ENCODE measurements at places on chromosomes 12 and 14.

- no peak for DNase-seq
Observed at GRCh38 chr12:5689773-5690172, 255.3 kb downstream of the ANO2 start.

DNA sequence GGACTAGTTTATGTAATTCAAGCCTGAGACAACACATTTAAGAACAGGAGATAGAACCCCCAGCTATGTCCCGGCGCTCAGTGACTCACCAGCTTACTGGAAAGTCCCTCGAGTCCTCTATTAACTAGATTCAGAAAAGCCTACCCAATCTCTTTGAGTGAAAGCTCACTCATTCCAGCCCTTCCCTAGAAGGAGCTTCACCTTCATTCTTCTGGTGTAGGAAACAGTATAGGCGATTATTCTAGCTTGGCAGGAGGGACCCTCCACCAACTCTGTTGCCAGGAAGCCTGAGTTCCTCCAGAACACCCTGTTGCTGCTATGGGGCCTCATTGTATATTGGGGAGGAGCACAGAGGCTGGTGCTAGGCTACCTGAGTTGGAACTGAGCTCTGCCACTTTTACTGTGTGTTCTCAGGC lies 57.2 kb upstream of the AEBP2 start:
- peak; percentile 24 for DNase-seq

- DNase-seq: no peak
Observed at GRCh38 chr12:31818623-31819268, 89.9 kb upstream of the AMN1 start.

DNA sequence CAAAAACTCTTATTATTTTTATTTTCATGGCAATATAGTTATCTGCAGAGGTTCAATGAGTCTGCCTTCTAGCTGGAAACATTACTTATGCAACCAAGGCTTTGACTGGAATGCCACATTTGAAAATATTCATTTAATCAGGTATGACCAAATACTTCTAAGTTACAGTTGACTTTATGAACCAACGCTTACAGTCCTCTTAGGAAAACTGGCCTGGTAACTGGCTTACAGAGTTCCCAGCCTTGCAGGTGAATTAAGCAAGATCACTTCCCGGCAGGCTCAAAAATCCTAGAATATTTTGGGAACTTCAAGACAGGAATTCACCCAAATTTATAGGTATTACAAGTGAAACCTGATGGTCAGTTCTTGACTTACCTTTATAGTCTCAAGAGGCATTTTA lies 12.3 kb downstream of the LRP6 start:
- DNase-seq: no peak

DNA sequence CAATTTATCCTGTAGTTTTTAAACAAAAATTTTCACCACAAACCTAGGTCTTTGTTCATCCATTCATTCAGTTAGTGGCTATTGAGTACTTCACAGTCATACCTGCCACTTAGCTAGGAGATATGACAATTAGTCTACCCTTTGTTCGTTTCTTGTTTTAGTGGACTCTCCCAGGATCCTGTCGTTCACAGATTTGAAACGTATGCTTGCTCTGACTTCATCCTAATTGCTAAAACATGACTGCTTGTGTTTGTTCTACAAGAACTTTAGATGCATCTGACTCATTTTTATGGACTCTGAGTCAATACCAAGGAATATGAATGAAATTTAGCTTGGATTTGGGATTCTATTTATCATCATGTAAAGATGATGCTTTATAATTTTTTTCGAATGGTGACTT lies 69.5 kb downstream of the TBC1D30 start:
- DNase-seq: no peak

DNA sequence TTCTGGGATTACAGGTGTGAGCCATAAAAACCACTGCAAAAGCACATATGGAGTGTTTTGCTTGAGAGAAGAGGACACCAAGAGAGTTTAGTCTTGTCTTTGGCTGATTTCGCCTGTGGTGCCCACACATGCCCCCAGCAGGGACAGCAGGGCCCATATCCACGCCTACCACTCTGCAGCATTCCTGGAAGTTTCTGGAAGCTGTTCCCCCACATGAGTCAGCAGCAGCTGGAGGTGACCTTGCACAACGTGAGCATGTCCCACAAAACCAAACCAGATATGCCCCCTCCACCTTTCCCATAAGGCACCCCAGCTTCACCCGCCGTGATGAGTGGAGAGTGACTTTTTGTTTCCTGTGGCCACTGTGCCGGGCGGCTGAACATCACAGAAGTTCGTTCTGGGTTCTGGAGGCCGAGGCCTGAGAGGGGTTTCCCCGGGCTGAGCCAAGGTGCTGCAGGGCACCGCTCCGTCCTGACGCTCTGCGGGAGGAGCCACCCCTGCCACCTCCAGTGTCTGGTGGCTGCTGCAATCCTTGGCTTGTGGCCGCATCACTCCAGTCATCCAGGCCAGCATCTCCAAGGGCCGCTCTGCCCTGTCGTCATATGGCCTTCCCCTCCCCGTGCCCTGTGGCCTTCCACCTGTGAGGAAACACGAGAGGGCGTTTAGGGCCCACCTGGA lies 4.7 kb downstream of the ASPG start:
- no peak for DNase-seq

- DNase-seq: no peak
Observed at GRCh38 chr12:2588345-2588744, 206.4 kb upstream of the FKBP4 start.

Measured in stimulated activated CD4-positive, alpha-beta T cell treated with anti-CD3 and anti-CD28 coated beads, Interleukin-1b, Interleukin-23, amount 100 ng/mL, for 24 hours (primary cell).